Small intestine (tissue), 16 donors: ENCODE measurements at places on chromosomes 5 and 9.
A peak's percentile ranks its signal among the peaks of the same experiment; 100 is the strongest.

GRCh38 chr5:174533751-174534241, 190.6 kb upstream of the MSX2 start:
- DNase-seq, result peak; percentile 83

DNA sequence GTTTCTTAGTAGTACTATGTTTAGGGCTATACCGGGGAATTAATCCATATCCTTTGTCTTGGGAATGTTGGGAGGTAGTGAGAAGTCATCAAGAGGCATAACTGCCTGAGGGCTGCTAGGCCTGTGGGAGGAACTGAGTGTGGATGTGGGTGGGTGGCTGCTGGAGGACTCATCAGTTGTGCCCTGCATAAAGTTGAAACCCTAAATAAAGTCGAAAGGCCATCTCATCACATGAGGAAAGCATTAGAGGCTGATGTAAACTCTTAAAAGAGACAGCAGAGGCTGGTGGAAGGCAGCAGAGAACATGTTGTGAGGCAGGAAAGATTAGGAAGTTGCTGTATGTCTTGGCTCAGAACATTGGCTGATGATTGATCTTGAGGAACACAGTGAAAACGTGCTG, 143.8 kb downstream of the MAST4 start:
- DNase-seq, result no peak

DNA sequence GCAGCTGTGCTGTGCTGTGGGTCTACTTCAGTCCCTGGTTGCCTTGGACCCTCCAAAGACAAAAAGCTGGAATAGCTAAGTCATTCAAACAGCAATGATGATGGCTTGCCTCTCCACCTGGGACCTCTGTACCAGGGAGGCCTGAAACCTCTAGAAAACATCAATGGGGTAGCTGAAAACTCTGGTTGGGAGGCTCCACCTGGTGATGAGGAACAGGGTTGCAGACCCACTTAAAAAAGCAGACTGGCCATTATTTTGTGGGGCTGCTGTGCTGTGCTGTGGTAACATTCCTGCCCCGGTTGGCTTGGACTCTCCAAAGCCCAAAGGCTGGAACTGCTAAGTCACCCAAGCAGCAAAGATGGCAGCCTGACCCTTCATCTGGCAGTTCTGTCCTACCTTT, 839.3 kb upstream of the ARRDC3 start:
- DNase-seq, result no peak

GRCh38 chr5:72619251-72619650, 112.0 kb upstream of the ZNF366 start:
- no peak for DNase-seq

DNA sequence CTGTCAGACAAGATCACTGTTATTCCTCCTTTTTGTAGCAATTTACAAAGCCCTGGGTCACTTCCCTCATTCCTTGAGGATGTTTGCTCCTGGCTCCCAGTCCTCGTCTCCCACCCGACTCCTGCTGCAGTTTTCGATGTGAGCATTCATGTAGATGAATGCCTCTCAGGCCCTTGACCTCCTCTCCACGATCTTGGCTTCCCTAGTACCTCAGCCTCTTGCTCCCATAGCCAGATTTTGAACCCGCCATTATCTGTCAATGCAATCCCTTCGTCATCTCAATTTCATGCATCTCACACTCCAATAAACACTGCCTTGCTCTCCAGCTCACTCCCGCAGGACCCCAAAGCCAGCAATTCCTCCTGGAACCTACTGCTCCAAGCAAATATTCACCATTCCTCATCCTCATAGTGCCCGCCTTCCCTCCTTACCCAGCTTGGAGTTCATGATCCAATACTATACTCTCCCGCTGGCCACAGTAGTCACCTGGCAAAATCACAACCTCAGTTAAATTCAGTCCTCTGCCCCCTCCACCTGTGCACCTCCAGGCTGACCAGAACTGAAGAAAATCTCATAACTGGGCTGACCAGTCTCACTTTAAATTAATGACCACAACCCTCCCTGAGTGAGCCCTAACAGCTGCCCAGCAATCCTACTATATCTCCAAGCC, 35.1 kb upstream of the JADE2 start:
- no peak for DNase-seq

DNA sequence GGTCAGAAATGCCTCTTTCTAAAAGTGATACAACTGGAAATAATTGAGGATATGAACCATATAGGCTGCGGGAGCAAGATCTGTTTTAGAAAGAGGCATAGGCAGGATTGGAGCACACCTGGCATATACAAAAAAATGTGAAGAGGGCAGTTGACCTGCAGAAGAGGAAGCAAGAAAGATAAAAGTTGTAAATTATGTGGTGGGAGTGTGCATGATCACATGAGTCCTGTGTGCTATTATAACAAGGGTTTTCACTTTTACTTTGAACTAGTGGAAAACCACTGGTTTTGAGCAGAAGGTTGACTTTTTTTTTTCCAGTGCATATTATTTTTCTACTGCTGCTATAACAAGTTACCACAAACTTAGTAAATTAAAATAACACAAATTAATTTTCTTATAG, 489.3 kb downstream of the ANXA1 start:
- DNase-seq, result no peak

- no peak for DNase-seq
Measured at GRCh38 chr9:132451276-132451675, 41.3 kb downstream of the CFAP77 start.

GRCh38 chr5:172091956-172092732, 85.7 kb upstream of the FBXW11 start:
- no peak for DNase-seq

DNA sequence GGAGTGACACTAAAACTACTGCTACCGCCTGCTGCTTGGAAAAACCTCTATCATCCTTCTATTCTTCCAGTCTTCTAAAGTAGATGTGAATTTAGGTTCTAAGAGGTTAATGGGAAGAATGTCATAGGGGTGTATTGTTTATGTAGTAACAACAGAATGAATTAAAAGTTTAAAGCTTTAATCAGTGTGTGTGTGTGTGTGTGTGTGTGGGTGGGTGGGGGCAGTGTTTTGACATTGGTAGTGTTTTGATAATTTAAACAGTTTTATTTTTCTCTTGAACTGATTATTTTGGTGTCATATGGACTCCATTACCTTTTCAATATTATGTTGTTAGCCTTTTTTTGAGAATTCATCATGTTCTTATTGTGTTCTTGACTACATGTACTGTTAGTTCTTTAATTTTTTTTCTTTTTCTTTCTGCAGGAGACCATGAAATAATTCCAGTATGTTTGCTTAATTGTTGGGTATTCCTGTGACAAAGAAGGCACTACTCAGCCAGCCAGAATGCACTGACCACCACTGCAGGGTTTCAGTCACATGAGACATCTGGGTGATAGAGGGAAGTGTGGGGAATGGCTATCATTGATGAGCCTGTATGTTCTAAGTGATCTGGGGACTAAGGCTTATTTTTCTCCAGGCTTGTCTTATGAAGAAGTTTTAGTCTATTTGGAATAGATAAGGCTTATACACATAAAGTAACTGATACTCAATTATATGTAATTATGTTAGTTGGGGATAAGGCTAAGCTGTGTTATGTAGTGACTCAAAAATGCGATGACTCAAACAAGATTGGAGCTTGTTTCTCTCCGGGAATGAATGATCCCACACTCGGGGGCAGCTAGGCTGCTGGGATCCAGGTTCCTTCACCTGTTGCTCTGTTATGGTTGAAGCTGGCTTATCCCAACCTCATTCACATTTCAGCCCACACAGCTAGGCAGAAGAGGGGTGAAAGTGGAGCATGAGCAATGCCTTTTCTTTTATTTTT, 50.2 kb upstream of the ACTBL2 start:
- DNase-seq, result no peak

DNA sequence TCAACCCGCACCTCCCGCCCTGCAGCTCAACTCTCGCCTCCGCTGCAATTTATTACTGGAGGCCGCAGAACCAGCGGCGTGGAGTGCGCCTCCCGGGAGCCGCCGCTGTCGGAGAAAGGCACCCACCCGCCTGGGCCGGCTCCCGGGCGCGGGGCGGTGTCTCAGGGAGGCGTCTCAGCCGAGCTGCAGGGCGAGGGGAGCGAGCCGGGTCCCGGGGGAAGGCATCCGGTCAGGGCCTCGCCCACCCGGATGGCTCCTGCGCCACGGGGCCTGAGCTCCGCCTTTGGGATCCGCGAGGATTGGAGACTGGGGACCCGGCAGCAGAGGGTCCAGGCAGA, 32.9 kb downstream of the TSPAN17 start:
- DNase-seq, result no peak

DNA sequence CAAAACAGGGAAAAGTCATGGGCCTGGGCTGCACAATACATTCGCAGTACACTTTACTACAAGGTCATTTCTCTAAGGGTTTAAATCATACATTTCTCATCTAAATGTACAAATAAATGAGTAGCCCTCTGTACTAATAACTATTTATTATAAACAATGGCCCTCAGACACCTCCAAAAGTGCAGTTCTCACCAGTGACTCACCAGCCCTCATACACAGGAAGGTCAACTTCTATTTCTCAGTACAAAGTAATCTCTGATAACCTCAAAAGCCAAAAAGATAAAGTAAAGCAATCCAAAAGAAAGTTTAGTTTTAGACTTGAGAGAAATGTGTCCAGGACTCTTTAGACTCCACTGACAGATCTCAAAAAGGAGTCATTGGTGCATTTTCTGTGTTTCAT, 1258.1 kb upstream of the CDH6 start:
- DNase-seq, result no peak

GRCh38 chr9:84238652-84239051, 101.9 kb downstream of the SLC28A3 start:
- no peak for DNase-seq

GRCh38 chr9:82209797-82210470, 221.4 kb downstream of the SPATA31D1 start:
- DNase-seq, result no peak

DNA sequence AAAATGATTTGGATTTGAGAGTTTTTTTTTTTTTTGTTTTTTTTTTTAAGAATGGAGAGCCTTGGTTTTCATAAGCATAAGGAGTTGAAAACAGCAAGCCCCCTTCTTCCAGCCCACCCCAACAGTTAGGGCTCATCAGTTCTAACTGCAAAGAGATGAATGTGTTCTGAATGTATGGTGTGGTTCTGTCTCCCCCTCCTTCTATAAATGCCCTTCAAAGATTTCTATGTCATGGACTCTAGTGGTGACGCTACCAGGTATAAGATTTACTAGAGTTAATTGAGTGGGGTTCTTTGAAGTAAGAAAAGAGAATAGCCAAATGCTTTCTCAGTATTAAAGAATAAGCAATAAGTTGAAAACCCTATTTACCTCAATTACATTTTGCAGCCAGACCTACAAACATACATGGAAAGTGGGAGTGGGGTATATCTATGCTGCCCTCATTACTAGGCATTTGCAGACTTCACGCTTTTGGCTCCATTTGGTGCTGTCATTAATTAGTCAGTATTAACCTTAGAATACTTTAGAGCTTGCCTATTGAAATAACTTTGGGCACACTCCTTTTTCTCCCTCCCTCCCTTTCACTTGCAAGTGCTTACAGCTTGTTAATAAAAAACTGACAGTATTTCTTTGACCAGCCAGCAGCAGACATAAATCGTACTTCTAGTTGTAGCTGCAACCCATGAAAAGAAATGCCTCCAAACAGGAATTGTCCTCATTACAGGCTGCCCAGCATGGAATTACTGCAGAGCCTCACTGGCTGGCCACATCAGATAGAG, 667.2 kb upstream of the ZNF608 start:
- DNase-seq, result no peak

DNA sequence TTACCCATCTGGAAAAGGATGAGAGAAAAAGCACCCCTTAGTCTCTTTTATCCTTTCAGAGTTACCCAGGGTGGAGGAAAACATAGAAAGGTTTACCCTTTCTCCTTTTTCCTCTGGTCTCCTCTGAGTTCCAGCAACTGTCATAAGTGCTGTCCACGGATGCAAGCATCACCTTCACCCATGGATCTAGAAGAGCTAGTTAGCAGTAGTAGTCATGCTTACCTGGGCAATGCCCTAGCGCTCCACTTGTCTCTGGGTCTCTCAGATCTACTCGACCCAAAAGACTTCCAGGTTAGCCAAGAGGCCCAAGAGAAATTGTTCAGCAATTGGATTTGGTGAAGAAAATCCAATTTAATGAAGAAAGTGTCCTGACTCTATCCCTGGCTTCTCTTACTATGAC, 656.2 kb upstream of the PTPRD start:
- no peak for DNase-seq

- no peak for DNase-seq
Measured at GRCh38 chr9:137683262-137683864, 64.6 kb downstream of the EHMT1 start.

- DNase-seq, result no peak
Measured at GRCh38 chr5:72000707-72001106, 106.6 kb upstream of the MAP1B start.

GRCh38 chr9:101235105-101235866, 149.5 kb downstream of the BAAT start:
- DNase-seq, result peak; percentile 45

DNA sequence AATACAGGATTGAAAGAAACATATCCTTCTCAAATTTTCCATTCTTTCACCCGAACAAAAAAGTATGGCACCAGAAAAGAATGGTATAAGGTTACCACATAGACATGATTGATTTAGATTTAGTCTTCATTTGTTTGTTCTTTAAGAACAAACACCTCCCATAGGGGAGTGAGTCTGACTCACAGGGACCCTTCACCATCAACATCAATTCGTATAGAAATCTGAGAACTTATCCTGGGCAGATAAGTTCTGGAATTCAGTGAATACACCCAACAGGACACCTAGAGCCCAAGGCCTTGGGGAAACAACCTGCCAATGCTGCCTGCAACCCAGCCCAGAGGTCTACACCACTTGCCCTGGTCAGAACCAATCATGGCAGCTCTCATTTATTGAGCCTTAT, 46.2 kb downstream of the LHFPL2 start:
- DNase-seq, result no peak

DNA sequence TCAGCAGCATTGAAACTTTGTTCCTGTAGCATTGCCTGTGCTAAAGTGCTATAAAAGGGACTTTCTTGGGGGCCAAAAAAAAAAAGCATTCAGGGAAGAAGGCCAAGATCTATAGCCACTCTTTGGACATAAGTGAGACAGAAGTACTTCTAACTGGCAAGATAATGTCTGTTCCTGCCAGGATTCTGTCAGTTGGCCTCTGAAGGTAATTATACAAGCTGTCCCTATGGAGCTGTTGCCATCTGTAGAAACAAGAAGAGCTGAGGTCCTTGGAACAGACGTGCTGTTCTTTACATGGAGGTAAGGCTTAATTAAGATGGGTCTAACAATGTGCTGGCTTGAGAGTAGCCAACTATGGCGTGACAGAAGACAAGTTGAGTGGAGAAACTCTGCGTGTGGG, 9.7 kb downstream of the KIF20A start:
- no peak for DNase-seq

DNA sequence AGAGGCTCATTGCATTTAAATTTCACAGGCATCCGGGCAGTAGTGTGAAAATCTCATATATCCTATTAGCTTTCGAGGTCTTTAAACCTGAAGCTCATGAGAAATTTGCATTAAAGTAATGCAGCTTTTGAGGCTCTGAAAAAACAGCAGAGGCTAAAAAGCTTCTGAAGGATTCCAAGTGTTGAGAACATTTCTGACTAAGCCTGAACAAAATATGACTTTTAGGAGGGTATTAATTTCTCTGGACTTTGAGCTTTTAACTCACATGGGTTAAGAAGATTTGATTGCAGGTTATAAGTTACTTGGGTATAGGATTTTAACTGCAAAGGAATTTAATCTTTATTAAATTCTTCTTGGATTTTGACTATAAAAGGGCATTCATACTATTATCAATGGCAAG, 743.9 kb downstream of the TLE1 start:
- no peak for DNase-seq
